ENCODE measurements at places on chromosomes 1 and 21.

DNA sequence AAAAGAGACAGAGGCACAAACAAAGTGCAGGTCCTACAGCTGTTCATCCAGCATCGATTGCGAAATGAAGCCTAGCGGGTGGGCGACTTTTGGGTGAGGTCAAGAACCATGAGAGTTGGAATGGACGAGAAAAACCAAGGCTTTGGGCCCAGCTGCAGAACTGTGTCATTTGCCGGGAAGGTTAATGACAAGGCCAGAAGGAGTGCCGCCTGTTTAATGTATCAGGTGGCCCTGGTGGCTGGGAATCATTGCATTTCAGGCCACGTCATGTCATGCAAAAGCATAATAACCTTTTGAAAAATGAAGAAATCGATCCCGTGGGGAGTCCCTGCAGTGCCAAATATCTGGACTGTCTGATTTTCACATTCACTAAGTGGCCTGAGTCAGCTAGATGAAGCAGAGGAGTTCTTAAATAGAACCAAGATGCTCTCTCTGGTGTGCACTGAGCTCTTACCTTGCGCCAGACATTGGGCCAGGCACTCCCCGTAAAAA, 8.1 kb upstream of the RCC2 start:
- DNase-seq = no peak

DNA sequence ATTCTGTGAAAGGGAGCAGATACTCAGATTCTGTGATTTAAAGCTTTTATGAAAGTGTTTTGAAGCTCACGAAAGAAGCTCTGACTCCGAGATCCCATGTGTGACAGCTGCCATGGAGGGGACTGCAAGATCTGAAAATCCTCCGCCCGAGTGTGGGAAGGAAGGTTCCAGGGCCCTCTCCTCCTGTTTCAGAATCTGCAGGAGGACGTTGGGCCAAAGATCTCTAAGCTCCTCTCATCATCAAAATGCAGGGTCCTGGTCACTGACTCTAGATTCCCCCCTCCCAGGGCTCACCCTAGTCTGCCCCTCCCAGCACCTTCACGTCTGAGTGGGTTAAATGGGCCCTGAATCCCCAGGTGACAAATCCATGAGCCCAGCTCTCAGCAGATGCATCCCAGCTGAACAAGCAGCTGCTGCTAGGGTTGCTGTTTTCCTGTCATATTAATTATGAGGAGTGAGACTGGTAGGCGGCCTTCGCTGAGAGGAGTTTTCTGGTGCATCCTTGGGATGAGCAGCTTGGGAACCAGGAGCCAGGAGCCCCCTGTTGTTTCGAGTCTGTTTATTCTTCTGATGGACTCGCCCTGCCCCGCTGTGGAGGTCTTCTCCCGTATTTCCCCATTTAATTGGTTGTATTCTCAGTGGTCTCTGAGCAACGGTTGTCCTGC, 402.0 kb downstream of the MATN1 start:
- no peak for DNase-seq

DNA sequence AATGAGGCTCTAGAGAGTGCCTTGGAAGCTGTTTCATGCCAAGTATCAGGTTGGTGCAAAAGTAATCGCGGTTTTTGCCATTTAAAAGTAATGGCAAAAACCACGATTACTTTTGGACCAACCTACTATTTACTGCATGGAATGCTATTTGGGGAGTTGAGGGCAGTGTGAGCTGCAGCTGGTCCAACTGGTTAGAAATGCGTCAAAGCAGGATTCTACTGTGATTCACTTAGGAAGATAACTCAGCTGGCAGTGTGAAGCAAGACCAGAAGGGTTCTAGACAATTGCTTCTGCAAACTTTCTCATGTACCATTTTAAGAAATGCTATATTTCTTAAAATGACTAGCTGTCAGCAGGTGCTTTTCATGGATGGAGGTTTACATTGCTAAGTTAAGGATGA, 21.2 kb upstream of the PLA2G2C start:
- DNase-seq = no peak

GRCh38 chr1:15513192-15513591, 10.8 kb downstream of the CASP9 start:
- no peak for DNase-seq

- no peak for DNase-seq
Measured at GRCh38 chr1:186033847-186034271, 299.7 kb downstream of the HMCN1 start.

- DNase-seq = no peak
Measured at GRCh38 chr1:200564319-200564718, 56.2 kb downstream of the KIF14 start.

GRCh38 chr1:154440036-154440804, 35.1 kb downstream of the IL6R start:
- DNase-seq = peak; percentile 60

GRCh38 chr1:41390573-41390972, 29.3 kb downstream of the FOXO6 start:
- DNase-seq = no peak

DNA sequence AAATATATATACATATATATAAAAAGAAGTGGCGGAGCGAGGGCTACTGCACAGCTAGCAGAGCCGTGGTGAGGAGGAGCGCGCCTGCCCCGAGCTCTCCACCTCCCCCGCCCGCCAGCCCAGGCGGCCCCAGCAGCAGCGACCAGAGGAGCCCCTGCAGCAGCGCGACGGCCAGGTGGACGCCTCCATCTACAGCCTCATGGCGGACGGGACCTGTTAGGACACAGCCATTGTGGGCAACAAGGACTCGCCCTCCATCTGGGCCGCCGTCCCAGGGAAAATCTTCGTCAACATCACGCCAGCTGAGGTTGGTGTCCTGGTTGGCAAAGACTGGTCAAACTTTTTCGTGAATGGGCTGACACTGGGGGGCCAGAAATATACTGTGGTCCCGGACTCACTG, 41.9 kb upstream of the REG4 start:
- no peak for DNase-seq

DNA sequence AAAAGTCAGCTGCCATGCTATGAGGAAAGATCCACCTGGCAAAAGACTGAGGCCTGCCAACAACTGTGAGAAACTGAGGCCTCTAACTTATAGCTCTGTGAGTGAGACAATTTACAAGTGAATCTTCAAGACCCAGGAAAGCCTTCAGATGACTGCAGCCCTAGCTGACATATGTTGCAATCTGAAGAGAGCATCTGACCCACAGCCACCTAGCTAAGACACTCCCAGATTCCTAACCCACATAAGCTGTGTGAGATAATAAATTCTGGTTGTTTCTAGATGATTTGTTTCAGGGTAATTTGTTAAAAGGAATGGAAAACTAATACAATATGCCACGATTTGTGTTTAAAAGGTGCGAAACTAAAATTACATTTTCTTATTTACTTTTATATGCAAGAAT, 55.1 kb downstream of the HFM1 start:
- DNase-seq = peak; percentile 5

DNA sequence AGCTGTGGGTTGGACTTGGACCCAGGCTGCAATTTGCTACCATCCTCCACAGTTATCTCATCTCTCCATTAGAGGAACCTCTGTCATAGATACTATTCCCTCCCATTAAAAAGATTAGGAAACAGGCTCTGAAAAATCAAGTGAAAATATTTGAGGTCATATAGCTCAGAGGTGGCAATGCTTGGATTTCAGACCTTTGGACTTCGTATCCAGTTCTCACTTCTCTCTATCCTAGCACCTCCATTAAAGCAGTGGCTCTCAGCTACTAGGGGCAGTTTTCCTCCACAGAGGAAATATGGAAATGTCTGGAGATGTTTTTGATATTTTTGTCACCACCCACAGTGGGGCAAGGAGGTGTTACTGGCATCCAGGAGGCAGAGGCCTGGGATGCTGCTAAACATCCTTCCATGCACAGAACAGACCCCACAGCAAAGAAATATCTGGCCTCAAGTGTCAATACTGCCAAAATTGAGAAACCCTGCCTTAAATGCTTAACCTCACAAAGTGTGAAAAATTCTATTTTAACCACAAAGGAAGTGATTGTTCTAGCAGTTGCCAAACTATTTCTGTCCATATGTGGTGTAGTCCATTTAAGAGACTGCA, 54.1 kb downstream of the C8A start:
- DNase-seq = peak; percentile 14

- no peak for DNase-seq
Measured at GRCh38 chr1:230735447-230735846, 11.7 kb upstream of the CAPN9 start.

DNA sequence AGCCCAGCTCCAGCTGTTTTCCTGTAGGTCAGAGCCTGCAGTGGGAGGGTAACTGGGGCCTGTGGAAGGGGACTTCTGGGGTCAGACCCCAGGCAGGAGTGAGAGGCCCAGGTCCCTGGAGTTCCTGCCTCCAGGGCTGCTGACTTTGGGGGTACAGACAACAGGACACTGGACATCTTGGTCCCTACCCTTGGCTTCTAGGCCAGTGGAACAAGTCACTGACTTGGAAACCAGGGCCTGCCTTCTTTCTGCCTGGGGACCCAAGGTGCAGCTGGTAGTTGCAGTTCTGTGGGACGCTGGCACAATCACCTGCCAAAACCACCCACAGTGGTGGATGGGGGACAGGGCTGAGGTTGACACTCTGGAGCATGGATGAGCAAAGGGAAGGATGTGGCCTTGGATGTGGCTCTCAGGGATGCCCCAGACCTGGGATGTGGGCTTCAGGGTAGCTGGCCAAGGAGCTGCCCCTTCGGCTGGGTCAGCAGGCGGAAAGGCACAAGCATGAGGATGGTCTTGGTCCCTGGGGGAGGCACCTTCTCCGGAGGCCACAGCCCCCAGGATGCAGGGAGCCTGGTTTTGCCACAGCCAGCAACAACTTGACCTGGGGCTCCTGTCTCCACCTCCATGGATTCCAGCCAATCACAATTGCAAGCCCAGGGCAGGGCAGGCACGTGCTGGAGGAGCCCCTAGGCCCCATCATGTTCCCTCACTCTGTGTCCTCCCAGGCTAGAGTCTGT, 5.8 kb downstream of the JMJD4 start:
- DNase-seq = no peak

- no peak for DNase-seq
Measured at GRCh38 chr1:26728645-26729044, 32.8 kb downstream of the ARID1A start.

Data from suppressor macrophage treated with lipopolysaccharide for 1 hour (primary cell).